H7 (cell line): ENCODE measurements at places on chromosomes 1 and 21.

DNA sequence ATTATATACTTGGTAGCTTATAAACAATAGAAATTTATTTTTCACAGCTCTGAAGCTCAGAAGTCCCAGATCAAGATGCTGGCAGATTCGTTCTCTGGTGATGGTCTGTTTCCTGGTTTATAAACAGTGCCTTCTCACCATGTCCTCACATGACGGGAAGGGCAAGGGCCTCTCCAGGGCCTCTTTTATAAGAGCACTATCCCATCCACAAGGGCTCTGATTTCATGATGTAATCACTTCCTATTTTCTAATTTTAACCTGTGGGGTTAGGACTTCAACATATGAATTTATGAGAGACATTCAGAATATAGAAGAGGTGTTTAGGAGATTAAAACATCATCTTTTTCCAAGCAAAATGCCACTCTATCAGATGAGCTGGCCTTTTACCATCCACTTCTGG is 32.1 kb upstream of the PLPPR4 start:
- no peak for DNase-seq

DNA sequence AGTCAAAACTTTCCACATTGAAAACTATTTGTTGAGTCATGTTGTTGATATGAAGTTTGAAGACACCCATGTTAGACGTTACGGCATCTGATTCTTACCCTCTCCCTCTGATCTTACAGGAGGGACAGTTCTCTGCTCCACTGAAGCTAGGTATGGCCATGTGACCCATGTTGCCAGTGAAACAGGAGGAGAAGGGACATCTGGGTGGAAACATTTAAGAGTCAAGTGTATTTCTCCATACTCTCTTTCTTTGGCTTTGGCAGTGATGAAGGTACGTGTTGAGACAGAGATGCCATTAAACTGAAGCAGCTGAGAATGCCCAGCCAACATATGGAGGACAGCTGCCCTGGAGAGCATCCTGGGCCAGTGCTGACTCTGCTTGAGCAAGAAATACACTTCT is 198.4 kb upstream of the PTGFR start:
- no peak for DNase-seq

DNA sequence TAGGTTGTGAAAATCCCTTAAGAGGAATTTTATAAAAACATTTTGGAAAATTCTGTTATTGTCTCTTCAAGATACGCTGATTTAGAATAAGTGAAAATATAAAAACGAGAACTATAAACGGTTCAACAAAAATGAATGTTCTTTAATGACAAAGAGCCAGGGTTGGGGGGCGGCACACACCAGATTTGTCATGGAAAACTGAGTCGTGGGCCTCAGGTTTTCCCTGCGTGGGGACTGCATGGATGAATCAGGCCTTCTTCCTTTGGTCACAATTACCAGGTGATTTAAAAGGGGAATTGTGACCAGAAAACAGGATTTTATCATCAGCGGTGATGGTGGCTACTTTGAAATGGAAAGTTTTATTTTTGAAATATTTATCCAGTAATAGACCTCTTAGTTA is 8.6 kb downstream of the LHX4 start:
- DNase-seq = no peak

DNA sequence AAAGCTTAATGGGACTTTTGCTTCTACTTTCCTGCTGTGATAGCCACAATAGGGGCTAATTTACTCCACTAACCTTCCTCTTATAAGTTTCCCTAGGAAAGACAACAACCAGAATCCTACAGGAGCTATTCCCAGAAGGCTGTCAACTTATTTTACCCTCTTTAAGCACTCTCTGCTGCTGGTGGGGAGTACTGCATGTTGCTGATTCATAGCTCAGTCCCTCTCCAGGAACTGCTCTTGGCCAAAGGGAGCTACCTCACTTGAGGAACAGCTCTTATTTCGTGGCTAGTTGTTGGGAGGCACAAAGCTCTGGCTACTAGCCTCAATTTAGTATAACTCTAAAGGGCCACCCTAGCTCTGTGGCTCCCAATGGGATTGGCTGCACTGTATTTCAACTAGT is 37.2 kb downstream of the ADSS2 start:
- peak; percentile 16 for DNase-seq

GRCh38 chr1:54678776-54679643 is 36.7 kb upstream of the TTC4 start:
- peak; percentile 39 for DNase-seq

DNA sequence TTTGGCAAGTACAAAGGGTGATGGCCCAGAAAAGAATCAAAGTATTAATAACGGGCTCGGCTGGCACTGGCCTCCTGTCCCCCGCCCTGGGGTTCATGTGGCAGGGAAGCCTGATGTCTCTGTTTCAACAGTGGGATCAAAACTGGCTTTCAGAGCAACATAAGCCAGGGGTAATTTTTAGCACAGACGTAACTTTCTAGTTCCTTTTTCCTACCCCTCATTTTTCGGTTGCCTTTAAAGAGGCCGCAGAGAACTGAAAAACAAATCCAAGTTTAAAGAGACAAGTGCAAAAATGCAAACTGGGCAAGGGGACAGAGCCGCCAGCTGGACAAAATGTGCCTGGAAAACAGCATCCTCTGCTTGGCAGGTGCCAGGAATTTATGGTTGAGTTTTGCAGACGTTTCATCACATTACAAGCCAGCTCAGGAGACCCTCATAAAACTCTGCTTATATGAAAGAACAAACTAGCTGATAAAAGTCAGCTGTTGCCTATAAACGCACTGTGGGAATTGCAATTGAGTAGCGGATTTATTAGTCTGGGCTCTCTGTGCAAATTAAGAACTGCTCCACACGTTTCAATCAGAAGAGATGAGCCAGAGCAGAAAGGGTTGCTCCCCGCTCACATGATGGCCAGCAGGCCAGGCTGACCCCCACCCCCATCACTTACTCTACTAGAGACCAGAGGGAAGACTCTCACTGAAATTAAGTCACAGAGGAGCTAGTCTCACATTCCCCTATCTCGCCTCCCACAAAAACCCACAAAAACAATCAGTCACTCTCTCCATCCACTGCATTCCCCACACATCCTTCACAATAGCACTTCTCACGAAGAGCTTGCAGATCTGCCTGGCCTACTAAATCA is 15.8 kb upstream of the CDCA8 start:
- DNase-seq = no peak

- no peak for DNase-seq
Measured at GRCh38 chr1:20980051-20980450, 192.9 kb upstream of the HP1BP3 start.

- no peak for DNase-seq
Measured at GRCh38 chr1:224081604-224082003, 32.3 kb upstream of the FBXO28 start.

DNA sequence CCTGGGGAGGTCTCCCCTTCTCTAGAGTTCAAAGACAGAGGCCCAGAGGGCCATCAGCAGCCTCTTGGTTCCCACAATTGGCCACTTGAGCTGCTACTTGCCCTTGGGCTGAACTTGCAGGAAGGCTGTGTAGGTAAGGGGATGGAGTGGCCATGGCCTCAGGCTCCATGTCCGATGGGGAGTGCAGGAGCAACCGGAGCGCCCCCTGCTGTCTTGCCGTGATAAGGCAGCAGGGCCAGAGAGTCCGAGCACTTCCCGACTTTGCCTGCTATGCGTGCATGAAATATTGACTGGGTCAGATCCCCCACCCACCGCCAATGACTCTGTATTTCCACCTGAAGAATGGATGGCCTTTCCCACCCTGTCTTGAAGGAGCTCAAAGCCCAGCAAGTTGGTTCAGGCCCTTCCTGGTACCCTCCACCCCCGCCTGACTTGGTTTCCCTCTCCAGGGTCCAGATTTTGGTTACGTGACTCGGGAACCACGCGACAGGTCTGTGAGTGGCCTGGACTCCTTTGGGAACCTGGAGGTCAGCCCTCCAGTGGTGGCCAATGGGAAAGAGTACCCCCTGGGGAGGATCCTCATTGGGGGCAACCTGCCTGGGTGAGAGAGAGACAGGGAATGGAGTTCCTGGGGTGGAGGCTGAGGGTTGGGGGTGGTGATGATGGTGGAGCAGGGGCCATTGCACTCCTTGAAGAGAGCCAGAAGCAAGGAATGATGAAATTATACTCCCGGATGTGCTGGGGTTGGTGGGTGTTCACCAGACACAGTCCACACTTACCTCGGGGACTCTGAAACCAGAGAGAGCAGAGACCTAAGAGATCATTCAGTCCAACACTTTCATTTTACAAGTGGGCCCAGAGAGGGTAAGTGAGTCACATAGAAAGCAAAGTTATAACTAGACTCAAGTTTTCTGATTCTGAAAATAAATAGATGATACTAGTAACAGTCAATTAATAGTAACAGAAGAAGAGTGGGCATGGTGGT is 25.6 kb downstream of the PADI3 start:
- peak; percentile 94 for DNase-seq

- no peak for DNase-seq
Measured at GRCh38 chr1:212221801-212222200, 63.4 kb upstream of the PPP2R5A start.

DNA sequence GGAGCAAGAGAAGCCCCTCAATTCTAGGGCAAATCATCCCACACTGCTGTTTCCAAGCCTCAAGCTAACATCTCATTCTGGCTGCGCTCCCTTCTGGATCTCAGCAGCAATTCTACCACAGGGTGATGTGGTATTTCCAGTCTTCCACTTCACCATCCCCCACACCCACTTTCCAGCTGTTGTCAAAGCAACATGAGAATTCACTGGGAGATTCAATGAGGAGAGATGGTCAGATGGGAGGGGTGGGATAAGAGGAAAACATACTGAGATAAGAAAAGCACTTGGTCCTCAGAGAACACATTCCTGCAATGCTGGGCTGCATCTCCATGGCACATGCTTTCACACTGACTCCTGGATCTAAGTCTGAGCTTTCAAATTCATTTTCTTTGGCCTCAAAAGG is 47.3 kb upstream of the LRRC52 start:
- DNase-seq = no peak

- no peak for DNase-seq
Measured at GRCh38 chr1:240524356-240525069, 87.4 kb downstream of the GREM2 start.

DNA sequence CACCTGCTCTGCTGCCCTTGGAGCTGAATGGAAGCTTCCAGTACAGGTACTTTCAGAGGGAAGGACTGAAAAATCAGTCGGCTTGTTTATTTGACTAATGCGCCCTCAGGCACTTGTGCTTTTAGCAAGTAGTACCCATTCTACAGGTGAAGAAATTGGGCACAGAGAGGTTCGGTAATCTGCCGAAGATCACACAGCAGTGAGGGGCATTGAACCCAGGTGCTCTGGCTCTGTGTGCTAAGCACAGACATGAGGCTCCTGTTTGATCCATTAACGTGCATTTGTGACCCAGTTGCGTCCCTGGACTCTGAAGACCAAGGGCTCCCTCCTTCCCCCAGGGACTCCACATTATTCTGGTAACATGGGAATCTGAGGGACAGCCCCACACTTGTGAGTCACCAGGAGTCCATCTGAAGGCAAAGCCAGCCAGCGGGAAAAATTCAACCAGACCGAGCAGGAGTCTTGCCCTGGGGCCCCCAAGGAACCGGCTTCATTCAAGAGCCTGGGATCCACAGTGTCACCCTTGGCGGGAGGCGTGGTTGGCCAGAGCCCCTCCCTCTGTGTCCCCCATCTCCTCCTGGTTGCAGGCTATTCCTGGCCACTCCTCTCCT is 192.4 kb upstream of the ARHGEF16 start:
- no peak for DNase-seq

DNA sequence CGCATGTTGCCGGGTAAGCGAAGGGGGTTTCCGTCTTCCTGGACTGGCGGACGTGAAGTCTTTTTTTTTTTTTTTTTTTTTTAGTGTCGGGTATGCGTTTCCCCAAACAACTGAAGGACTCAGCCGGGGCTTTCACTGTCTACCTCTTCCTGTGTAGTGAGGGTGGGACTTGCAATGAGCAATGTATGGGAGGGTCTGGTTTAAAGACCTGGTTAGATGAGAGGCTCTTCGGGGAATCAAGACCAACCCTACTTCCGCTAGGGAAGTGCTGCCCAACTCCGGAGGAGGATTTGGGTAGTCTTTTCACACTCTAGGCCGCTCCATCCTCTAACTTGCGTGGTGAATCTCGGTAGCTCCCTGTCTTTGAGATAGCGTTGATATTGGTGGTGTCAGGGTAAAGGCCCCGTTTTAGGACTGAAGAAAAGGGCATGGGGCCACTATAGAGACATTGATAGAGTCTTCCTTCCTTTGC is 754 bp downstream of the PRRC2C start:
- no peak for DNase-seq

DNA sequence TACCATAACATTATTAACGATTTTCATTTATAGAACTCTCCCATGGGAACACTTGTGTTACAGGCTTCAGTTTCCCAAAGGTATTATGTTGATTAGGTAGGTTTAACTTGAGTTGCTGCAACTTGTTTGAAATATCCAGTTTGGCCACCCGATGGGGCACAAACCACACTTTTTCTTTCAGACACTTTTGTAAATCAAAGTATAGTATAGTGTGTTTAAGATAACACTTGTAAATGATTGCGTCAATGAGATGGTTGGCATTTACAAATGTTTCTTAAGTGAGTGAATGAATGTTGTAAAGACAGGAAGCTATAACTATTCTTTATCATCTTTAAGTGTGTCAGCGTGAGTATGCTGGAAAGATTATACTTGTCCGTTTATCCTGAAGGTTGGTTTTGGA is 4.3 kb downstream of the XPR1 start:
- DNase-seq = no peak

DNA sequence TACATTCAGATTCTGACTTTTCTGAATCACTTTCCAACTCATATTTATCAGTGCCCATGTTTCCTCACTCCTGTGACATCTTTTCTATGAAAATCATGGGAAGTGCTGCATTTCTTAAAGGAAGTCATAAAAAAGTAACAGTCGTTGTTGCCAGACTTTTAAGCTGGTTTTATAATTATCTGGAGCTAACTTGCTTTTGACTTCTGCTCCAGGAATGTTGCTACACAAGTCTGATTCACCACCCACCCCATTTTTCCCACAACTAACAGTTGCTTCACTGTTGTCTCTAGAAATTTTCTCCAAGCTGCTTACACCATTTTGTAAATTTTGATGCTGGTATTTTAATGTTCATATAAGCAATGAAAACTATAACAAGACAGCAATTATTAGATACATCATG is 12.2 kb downstream of the FCRLB start:
- no peak for DNase-seq

DNA sequence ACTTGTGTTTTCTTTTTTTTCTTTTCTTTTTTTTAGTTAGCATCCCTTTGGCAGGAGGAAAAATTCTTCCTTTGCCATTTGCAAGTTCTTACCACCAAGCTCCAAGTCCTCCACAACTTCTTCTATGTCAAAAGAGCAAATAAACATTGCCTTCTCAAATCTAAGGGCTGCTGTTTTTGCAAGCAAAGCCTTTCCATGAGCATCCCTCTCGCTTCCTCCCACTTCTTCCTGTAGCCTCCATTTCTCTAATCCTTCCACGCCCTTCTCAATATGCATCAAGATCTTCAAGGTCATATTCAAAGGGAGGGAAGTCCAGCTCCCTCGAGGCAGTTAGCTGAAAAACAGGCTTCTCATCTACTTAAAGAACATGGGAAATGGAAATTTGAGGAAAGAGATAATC is 147.1 kb downstream of the ADSS2 start:
- DNase-seq = no peak

GRCh38 chr1:11855430-11855829 is 3.3 kb downstream of the NPPB start:
- no peak for DNase-seq
